DMS79 (cell line): ENCODE measurements at places on chromosomes 5 and 9.

- DNase-seq = no peak
Observed at GRCh38 chr9:26159575-26160392, 481.5 kb upstream of the TUSC1 start.

GRCh38 chr5:12910641-12911040 lies 1006.4 kb upstream of the CTNND2 start:
- no peak for DNase-seq

DNA sequence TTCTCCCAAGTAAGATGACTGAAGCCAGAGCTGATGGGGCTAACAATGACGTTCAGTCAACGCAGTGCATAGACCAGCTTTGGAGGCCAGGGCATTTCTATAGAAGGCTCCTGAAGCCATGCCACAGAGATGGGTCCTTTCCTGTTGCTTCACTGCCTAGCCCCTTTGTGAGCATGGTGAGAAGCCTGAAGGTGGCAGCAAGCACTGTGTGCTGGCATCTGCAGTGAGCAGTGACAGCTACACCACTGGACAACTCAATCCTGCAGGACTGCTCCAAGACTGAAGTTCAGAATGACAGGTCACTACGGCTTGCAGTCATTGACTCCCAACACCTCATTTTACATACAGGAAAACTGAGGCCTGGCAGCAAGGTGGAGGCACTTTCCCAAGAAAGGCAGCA lies 229.0 kb downstream of the TSSK1B start:
- no peak for DNase-seq

GRCh38 chr5:180207593-180207992 lies 1.4 kb downstream of the RASGEF1C start:
- DNase-seq = no peak

GRCh38 chr5:54580997-54581811 lies 63.6 kb downstream of the SNX18 start:
- no peak for DNase-seq

DNA sequence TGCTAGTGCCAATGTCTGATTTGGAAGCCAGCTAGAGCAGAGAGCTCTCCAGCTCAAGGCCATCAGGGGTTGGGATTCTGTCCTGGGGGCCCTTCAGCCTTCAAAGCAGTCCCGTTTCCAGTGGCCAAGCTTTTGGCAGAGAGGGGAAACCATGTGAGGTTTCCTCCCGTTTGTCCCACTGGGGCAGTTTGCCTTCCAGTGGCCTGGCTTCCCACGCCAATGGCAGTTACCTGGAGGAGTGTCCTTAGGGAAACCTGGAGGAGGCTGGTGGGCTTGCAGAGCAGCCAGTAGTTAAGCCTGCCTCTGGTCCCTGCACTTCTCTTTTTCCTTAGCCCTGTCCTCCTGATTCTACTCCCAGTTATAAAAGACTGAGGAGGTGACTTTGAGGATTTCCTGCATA lies 37.7 kb downstream of the FGD3 start:
- no peak for DNase-seq

DNA sequence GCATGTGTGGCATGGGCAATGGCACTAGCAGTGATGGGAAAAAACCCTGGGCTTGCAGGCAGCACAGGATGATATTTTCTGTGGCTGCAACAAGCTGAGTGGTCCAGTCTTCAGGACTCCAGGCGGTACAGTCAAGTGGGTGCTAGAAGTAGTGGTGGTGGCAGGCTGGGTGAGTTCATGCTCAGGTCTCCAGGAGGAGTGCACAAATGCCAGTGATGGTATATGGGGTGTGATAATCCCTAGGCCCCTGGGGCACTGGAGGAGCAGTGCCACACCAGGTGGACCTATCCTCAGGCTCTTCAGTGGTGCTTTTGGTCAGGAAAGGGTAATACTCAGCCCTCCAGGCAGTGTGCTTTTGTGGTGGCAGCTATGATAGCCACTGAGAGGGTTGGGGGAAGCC lies 496.4 kb downstream of the PRR16 start:
- no peak for DNase-seq

DNA sequence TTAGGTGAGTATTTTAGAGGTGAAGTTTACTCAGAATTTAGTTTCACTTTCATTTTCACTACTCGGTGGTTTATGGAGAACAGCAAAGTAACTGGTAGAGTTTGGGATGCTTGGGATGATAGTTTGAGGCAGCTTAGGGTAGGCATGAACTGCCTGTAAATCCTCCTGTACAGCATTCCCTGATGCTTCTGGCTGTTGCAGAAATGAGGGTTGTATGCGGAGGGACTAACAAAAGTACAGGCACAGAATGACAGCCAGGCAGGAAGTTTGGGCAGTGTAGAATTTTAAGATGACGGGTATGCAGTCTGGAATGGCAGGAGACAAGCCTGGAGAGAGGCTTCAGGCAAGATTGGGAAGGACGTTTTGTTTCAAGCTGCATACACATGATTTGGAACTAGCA lies 48.0 kb upstream of the FAM120AOS start:
- no peak for DNase-seq

DNA sequence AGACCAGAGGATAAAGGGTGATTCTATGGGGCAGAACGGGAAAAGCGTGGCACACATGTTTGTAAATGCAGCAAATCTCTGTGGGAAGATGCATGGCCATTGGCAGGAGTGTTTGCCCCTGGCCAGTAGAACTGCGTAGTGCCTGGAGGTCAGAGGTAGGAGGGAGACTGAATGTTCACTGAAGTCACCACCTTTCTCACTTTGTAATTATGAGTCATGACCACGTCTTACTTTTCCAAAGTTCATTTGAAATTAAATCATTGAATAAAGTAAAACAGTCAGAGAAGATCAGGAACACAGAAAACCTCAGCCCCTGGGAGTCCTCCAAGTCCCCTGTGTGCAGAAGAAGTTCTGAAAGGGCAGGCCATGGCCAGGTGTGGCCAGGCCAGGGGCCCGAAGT lies 4.6 kb downstream of the PTGES start:
- DNase-seq = no peak

DNA sequence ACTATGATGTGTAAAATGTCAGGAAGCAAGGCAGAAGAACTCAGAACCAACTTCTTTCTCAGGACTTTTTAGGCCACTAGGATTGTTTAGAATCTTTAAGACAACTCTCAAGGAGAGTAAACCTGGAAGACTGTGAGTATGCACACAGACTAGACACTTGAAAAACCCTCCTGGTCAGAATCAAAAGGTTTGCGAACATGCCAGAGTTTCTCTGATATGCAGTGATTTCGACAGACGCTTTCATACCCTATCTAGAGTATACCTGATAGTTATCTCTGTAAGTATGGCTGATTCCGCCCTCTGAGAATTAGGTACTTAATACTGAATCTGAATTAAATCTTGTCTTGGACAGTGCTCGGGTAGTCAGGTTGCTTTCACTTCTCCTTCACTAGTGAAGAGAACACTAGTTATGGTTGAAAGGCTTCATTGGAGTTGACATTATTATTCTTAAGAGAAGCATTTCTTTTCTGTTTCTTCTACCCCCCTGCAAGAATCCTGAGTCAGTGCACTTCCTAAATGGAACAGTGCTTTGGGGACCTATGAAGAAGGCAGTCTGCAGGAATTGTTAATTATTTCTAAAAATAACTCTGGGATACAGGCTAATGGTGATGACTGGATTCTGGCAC lies 158.1 kb downstream of the HACD4 start:
- no peak for DNase-seq

GRCh38 chr5:10622810-10623209 lies 58.9 kb downstream of the ANKRD33B start:
- DNase-seq = no peak

GRCh38 chr9:15936306-15936921 lies 383.6 kb downstream of the CCDC171 start:
- DNase-seq = peak; percentile 89

DNA sequence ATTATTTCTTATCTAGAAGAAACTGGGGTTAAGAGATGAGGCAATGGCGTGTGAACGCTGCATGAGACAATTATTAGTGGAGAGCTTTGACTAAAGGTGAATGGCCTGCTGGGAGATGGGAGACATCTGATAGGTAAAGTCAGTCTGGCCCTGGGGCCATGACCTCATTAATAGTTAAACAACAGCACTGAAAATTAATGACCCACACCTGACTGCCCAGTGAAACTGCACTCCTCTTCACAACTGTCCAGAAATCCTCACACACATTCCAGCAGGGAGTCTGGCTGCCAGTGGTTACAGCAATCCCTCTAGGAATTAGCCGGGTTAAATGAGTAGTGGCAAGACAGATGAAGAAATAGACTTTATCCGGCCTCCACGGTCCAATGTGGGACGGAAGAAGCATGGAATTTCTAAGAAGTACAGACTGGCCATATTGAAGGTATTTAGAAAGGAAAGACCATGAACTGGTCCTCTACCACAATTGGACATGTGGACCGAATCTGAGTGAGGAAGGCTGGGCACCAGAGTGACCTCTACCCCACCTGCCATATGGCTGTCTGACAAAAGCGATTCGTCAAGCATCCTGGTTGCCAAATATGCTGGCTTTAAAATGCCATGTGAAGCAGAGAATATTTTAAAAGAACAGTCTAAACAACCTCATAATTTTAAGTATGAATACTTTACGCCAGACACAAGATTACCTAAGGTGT lies 138.4 kb downstream of the EFNA5 start:
- no peak for DNase-seq

DNA sequence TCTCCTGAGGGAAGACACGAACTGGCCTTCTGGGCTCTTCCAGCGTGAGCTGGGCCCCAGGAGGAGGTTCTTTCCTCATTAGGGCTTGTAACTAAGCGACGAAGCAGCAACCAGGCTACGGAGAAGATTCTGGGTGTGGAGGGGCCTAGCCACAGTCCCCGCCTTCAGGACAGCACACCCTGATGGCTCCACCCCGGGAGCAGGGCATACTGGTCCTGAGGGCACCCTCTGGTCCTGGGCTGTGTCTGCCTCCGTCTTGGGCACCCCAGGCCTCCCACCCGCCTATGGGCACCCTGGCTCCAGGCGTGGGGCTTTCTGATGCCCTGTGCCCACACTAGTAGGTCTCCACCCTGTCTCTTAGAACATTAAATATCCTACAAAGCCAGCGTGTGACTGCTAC lies 136.4 kb downstream of the OLFM1 start:
- no peak for DNase-seq

GRCh38 chr9:34417734-34418133 lies 40.6 kb downstream of the FAM219A start:
- DNase-seq = peak; percentile 88

GRCh38 chr9:137426018-137426681 lies 3.0 kb downstream of the NOXA1 start:
- DNase-seq = no peak

DNA sequence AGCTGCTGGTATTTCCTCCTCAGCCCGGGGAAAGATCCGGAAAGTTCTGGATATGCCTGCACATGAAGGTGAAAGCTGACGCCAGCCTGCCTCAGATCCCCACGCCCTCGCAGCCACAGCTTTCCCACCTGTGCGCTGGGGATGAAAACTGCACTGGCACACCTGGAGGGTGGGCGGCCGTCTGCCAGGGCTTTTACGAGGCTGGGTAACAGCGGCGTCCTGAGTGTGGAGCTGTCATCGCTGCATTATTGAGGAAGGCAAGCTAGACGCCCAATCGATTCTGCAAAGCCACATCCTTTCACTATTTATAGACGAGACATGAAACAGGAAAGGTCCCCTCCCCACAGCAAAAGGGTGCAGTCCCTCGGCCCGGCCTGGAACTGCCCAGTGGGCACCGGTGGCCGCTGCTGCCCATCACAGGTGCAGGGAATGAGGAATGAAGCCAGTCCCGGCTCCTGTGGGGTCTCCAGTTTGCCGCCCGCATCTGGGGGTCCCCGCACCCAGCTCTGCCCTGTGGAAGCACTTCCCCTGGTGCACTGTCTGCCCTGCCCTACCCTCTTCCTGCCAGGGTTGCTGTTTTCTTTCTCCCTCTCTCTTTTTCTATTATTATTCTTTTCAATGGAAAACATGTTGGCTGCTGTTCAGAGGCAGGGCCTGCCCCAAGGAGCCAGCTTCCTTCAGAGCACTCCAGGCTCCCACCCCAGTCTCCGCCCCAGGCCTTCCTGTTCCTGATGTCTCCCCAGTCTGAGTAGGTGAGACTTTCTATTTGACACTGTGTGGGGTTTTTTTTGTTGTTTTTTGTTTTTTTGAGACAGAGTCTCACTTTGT lies 7.0 kb downstream of the NOTCH1 start:
- DNase-seq = no peak

DNA sequence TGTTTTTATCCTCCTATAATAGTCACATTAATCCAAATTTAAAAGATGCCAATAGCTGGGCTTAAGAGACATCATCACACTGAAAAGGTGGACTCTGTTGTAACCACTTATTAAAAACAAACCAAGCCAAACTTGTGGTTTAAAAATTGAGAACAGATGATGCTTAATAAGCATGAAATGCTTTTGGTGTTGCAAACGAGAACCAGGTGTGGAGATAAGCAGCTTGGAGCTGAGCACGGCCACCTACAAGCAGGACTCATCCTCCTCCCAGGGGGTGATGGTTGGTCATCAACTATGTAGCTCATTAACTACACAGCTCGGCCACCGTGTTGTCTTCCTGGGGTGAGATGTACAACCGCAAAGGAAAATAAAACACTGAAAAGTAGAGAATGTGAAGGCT lies 154.4 kb downstream of the NPR3 start:
- no peak for DNase-seq

DNA sequence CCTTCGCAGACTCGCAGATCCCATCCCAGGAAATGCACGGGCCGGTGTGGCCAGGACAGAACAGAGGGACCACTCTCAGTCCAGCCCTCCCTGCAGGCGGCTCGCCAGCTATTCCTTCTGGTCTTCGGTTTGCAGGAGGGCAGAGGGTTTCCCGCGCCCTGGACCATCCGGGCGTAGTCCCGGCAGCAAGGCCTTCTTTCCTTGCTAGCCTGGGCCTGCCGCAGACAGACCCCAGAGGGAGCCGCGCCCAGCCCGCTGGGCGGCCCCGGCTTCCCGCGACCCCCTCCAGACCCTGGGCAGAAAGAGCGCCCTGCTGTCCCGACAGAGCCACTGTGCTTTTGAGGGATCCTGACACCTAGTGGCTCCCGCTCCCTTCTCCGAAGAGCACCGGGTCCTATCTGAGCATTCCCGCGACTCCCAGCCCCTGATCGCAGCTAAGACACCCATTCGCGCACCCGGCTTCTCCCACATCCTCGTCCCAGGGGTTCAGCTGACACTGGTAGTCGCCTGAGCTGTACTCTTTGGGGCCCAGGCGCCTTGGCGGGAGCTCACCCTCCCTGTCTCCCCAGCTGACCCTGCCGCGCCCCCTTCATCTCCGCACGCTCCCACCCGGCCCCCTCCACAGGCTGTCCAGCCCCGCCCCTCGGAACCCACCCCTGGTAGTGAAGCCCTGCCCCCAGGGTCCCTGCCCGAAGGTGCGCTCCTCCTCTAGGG lies 1.1 kb downstream of the CFAP90 start:
- DNase-seq = peak; percentile 30

DNA sequence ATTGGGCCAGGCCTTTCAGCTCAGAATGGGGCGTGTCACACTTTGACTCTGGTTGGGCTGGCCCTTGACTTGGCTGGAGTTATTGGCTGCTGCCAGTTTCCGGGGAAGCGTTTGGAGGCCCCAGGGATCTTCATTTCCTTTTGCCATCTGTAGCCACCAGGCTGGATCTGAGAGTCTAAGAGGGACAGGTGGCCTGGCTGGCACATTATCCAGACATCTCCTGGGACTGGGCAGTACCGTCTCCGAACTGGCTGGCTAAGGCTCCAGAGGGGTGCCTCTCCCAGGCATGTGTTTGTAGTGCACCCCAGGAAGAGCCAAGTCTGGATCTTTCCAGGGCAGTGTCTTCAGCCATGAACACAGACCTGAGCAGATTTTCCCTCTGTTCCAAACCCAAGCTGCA lies 9.7 kb upstream of the JADE2 start:
- DNase-seq = no peak

- no peak for DNase-seq
Observed at GRCh38 chr5:144308906-144309670, 138.4 kb downstream of the KCTD16 start.

- no peak for DNase-seq
Observed at GRCh38 chr5:126965061-126965475, 65.3 kb downstream of the MARCHF3 start.
